ENCODE measurements at places on chromosomes 3 and 15.

DNA sequence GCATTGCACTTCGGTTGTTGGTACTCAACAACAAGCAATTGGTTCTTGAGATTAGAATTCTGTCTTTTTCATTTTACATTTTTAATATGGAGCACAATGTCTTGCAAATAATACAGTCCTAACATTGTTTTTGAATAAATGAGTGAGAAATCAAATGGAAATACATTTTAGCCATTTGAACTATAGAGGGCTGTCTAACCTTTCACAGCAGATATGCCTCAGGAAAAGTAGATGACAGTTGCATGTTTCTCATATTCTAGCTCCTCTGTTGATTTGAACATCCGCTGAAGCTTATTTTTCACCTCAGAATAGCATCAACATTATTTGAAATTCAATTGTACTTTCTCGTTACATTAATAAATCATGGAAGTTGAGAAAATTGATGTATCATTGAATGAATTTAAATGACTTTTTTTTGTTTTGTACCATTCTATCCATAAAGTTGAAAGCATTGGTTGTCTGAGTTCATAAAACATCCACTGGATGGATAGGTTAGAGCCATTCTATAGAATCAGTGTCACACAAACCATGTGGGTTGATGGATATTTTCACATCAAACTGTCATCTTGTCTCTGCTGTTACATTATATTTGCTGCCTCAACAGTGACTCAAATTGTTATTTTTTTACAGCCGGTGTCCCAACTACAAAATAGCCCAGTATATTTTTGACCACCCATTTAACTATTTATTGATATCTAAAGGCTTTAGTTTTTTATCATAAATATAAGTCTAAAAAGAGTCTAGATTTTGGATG lies 928.3 kb downstream of the NSUN3 start:
- DNase-seq: no peak

- DNase-seq: peak; percentile 60
Measured at GRCh38 chr3:134477938-134478337, 7.8 kb downstream of the ANAPC13 start.

DNA sequence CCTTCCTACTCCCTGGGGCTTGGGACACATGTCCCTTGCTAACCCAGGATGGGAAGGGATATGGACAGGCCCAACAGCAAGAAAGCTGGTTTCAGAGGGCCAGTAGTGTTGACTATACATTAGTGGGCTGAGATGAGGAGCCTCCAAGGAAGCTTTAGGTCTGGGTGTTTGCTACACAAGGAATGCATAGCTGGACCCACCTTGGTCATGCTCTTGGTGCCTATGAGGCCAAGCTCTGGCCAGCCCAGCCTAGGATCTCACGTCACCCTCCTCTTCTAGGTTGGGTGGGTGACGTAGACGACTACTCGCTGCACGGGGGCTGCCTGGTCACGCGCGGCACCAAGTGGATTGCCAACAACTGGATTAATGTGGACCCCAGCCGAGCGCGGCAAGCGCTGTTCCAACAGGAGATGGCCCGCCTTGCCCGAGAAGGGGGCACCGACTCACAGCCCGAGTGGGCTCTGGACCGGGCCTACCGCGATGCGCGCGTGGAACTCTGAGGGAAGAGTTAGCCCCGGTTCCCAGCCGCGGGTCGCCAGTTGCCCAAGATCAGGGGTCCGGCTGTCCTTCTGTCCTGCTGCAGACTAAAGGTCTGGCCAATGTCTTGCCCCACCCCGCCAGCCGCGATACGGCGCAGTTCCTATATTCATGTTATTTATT lies 653 bp upstream of the WDR6 start:
- DNase-seq: peak; percentile 31

GRCh38 chr3:47047673-47048072 lies 68.2 kb downstream of the NBEAL2 start:
- DNase-seq: no peak

GRCh38 chr3:88003115-88003755 lies 55.6 kb downstream of the CGGBP1 start:
- DNase-seq: peak; percentile 39

DNA sequence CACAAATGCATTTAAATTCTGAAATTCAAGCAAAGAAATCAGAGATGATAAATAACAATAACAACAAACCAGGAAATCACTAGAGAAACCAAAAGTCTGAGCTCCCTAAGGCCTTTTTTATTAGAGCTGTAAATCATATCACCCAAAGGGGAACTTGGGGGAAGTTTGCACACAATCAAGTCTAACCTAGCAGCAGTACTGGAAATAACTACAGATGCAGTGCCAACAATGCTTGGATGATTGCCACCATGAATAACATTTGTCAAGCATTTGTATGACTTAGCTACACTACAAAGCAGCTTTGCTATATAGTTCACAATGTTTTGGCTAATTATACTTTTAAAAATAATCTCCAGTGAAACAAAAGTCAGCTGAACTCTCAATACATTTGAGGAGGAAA lies 27.8 kb downstream of the SHQ1 start:
- DNase-seq: peak; percentile 65

DNA sequence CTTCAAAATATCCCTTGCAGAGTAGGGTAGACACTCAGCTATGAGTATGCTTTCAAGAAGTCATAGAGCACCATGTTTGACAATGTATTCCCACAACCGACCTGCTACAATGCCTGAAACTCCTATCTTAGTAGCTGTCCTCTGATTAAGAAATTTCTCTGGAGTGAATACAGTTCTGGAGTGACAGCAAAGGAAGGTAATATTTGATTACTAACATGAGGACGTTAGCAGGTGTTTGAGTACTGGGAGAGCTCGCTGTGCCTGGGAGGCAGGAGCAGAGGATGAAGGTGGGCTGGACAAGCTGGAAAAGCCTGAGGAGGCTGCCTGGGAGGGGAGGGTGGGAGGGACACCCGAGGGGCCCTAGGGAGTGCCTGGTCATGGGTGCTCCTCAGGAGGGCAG lies 42.9 kb downstream of the PARP15 start:
- DNase-seq: no peak

- DNase-seq: no peak
Measured at GRCh38 chr3:18830087-18830486, 318.2 kb upstream of the KCNH8 start.

DNA sequence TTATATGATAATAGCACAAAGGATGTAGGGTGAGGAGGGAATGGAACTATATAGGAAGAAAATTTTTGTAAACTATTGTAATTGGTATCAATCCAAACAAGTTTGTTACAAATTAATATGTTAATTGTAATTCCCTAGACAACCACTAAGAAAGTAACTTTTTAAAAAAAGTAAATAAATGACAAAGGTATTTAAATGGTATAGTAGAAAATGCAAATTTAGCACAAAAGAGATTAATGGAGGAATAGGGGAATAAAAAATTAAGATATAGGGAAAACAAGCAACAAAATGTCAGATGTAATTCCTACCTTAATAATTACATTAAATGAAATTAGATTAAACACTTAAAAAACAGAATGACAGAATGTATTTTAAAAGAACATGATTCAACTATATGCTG lies 60.3 kb downstream of the TIMP4 start:
- no peak for DNase-seq

DNA sequence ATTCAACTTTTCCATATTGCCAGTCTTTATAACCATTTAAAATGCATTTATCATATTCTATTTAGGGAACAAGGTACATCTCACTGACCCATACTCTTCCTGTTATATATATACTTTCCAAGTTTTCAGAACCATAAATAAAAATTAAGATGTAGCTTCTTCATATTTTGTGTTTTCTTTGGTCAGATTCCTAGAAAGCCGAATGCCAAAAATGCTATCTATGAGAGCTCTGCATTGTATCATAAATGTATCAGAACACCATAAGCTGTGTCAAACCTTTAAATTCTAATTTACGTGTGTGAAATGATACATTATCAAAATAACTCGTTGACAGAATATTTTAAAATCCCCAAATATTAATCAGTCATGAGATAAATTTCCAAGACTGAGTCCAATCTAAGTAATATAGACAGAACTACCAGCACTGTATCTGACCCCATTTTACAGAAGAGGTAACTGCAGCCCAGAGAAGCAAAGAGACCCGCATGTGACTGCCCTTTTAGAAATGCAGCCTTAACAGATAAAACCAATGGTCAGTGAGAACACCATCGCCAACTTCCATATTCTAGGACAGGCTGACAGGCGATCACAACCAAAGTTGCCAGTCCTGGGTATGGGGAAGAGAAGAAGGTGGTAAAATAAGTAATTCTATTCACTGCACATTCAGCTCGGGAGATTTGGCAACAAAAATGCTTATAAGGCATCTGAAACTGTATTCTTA lies 16.2 kb upstream of the RPS17 start:
- no peak for DNase-seq

DNA sequence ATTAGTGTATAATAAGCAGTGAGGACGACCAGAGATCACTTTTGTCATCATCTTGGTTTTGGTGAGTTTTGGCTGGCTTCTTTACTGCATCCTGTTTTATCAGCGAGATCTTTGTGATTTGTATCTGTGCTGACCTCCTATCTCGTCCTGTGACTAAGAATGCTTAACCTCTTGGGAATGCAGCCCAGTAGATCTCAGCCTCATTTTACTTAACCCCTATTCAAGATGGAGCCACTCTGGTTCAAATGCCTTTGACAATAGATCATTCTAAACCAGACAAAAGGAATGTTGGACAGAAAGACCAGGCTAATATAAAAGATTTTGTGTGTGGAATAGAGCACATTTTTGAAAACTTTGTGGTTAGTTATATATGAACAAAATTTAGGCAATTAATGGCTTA lies 618.5 kb upstream of the BCHE start:
- peak; percentile 91 for DNase-seq

- no peak for DNase-seq
Measured at GRCh38 chr3:113233497-113233896, 22.1 kb downstream of the BOC start.

DNA sequence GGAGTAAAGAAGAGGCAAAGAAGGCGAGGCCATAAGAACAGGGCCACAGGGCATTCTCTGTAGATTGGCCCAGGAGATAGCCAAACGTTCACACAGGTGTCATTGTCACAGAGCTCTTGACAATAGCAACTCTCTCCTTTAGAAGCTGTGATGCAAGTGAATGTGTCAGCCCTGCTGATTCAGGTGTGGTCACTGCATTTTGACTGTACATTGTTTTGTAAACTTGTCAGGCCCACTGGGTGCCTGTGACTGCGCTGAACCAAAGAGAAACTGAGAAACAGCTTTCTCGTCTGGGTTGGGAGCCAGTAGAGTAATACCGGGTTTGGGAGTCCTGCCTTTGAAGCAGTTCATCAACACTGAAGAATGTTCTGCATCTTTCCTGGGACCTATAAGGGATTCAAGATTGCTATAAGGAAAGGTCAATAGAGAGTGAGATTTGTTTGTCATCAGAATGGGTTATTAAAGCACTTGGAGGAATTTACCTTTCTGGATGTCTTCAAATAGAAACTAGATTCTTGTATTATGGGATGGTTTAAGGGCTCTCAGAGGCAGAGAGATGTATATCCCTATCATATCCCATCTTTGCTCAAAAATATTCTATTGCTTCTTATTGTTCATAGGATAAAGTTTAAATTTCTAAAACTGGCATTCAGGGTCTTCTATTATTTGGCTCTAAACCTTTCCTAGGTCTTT lies 45.4 kb downstream of the TMEM45A start:
- DNase-seq: no peak

DNA sequence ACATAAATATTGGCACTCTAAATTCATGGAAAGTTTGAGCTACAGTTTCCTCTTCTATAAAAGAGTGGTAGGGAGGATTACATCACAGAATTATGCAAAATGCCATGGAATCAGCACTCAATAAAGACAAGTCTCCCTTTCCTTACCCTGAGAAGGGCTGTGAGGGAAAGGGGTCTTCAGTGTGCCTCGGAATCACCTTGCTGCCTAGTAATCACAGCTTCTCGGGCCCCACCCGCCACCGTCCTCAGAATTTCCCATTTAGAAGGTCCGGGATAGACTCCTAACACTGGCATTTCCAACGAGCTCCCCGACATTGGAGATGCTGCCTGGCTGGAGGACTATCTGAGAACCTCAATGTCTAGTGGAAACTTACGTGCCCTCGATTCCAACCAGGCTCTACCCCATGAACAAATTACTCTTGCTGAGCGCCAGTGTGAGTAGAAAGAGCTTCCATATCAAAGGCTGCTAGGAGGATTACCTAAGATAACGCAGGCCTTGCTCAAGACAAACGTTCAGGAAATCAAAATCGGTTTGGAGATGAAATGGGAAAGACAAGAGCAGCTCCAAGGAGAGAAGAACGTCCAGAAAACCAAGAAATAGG lies 92.1 kb upstream of the CHD2 start:
- DNase-seq: no peak

GRCh38 chr3:15800327-15800726 lies 2.5 kb upstream of the ANKRD28 start:
- no peak for DNase-seq

DNA sequence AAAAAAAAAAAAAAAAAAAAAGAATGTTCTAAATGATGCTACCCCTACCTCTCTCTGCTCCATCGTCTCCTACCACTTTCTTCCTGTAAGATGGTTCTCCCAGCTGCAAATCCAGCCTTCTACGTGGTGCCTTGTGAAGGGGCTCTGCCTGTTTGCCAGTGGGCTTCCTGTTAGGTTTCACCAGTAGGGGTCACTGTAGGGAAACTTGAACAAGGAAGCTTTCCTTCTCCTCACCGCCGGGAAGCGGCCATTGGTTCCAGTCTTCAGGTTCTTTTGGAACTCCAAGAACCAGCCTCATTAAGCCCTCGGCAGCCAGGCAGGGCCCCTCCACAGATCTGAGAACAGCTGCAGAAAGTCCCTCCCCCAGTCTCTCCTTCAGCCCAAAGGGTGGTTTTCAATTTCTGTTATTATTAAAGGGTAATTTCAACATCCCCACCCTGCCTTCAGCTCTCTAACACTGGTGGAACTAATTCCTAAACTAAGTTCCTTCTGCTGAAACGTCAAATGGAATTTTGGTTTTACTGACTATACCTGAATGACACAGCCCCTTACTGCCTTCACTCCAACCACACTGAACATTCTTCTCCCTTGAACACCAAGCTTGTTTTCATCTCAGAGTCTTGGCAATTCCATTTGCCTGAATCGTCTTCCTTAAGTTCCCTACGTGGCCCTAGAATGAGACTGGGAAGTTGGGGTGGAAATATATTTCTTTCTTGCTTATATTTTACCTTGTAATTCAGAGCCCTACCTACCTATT lies 13.5 kb downstream of the MCCC1 start:
- peak; percentile 48 for DNase-seq

- peak; percentile 47 for DNase-seq
Measured at GRCh38 chr15:79007066-79007465, 62.2 kb upstream of the CTSH start.

GRCh38 chr3:185561374-185561943 lies 9.1 kb upstream of the LIPH start:
- DNase-seq: no peak

GRCh38 chr15:99584081-99584600 lies 18.4 kb downstream of the MEF2A start:
- DNase-seq: no peak

DNA sequence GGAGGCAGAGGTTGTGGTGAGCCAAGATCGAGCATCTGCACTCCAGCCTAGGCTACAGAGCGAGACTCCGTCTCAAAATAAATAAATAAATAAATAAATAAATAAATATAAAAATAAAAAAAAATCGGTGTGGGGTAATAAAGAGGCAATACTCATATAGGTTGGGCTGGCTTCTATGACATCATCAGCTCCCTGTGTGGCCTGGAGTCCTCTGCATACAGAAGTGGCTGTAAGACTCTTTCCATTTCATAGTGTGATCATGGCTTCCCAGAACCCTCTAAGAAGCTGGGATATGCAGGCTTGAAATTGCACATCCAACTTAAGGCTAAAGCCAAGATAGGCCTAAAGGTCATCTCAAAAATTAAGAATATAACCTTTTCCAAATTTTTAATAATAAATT lies 101.6 kb downstream of the ZIC4 start:
- peak; percentile 65 for DNase-seq

All from fibroblast of skin of abdomen (primary cell).